ENCODE measurements at places on chromosomes 3 and 15.

GRCh38 chr3:46585799-46586693 is 19.9 kb upstream of the LRRC2 start:
- DNase-seq = no peak

GRCh38 chr3:50653937-50654595 is 20.7 kb upstream of the DOCK3 start:
- no peak for DNase-seq

DNA sequence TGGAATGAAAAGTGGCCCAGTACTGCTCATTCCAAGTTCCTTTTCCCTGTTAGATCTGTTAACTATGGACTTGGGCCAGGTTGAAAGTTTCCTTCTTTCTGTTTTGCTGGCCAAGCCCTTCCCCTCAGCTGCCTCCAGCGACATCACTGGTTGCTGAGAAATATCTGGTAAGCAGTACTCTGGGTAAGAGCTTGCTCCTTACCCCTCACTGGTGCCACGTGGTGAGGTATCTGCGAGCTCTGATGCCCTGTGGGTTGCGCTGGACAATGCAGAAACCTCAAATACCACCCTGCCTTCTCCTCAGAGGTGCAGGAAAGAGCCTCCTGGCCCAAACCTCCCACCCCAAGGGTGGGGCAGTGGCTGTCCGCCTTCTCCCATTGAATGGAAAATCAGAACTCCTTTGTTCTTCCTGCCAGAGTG is 42.9 kb upstream of the APH1B start:
- DNase-seq = no peak

DNA sequence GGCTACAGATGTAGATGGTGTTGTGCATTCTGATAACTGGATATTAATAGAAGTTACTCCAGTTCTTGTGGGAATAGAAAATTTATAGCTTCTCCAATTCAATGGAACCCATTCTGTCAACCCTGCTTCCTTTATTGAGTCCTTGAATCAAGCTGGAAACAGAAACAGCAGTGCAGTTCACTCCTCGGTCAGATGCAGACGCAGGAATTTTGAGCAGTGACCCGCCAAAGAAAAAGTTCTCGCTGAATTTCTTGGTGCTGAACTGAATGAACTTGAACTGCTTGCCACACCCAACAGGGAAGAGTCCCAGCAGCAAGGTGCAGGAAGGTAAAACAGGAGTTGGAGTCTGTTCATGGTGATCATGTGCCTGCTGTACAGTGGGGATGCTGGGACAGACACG is 10.3 kb downstream of the HRH1 start:
- no peak for DNase-seq

GRCh38 chr3:143265501-143266070 is 146.0 kb downstream of the CHST2 start:
- no peak for DNase-seq
